ENCODE measurements at places on chromosomes 3 and 15.
A peak's percentile ranks its signal among the peaks of the same experiment; 100 is the strongest.

DNA sequence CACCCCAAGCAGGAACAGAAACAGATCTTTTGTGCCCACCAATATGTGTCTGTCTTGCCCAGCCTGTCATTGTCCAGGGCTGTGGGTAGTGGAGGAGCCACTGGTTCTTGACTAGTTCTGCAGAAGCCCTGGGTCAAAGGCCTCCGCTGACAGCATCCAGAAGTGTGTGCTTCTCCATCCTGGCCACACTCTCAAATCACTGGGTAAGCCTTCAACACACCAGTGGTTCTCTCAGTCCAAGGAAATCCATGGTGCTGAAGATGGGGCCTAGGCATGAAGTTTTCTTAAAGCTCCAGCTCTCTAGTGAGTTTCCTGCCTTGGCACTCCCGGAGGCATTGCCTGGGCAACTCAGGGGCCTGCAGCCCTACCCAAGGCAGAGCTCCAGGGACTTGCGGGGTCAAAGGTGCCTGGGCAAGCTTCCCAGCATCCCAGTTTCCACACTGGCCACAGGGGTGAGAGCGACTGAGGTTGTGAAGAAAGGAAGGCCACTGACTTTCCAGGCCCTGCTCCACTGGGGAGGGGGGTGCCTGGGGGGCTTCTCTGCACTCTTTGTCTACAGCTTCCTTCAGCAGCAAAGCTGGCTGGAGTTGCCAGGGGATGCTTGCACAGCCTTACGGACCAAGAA is 37.9 kb upstream of the RPL32 start:
- no peak for DNase-seq

DNA sequence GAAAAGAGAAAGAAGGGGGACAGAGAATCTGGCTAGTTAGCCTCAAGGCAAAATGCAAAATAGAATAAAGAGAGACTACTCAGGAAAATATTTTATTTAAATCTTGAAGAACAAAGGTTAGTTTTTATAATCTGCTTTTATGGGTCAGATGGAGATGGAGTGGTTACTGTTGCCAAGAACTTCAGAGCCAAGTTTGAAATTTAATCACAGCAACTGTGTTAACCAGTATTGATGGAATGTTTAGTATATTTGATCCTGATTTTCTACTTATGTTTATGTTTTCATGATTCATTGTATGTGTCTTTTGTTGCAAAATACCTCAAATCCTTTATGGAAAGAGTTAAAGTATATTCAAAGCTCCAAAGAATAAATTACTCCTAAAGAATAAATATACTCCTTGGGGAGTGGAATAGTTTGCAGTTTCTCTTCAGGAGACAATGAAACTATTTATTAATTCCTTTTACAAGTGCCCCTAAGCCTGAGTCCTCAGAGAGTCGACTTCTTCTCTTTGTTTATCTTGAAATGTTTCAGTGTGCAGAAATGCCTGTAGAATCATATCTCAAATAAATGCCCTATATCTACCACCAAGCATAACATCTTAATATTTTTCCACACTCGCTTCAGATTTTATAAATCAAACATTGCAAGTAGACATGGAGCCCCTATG is 60.9 kb upstream of the THSD4 start:
- DNase-seq: no peak

- no peak for DNase-seq
Measured at GRCh38 chr3:132488151-132488550, 70.8 kb downstream of the DNAJC13 start.

DNA sequence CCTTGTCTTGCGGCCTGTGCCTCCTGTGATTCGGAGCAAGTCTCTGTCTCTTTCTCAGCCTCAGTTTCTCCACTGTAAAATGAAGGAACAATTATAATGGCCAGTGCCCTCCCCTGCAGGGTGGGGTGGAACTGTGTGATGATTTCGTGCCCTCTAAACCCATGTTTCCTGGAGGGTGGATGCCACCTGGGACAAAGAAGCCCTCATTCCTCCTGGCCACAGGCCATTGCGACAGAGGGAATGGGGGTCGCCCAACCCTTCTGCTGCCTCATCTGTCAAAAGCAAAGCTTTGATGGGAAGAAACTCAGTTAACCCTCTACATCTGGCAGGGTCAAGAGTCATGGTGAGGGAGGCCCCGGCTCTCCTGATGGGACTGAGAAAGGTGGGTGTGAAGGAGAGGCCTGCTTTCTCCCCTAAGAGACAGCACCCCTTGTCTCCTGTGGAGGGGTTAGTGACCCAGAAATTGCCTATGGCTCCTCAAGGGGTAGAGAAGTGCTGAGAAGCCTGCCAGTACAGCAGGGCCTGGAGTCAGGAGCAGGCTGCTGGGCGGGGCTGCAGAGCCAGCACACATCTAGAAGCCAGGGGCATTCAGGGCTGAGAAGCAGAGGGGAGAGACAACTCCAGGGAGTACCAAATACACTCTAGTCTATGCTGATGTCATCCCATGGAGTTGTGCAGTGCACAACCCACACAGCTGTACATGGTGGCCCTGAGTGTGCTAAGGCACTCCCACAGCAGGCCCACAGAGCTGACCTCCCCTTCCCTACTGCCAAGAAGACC is 61.0 kb downstream of the PLXNA1 start:
- no peak for DNase-seq

- no peak for DNase-seq
Measured at GRCh38 chr15:92056875-92057274, 203.4 kb downstream of the SLCO3A1 start.

DNA sequence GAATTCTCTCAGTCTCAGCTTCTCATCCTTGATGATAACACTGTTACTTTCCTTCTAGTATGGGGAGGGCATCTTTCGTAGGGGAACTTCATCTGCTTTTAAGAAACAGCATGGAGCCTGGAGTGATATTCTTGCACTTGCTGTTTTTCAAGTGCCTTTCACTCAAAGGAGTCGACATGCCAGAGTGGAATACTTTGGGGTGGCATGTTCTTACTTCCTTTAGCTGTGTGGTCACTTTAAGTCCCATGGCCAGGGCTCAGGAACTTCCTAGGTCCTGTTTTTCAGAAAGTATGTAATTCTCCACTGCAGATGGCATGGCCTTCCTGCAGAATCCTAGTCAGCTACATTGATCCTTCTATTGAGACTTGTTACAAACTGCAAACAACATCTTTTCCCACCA is 28.1 kb upstream of the CDCP1 start:
- no peak for DNase-seq

- no peak for DNase-seq
Measured at GRCh38 chr3:137471130-137471529, 293.0 kb upstream of the SOX14 start.

GRCh38 chr3:195853996-195854395 is 42.3 kb upstream of the MUC4 start:
- DNase-seq: no peak

- no peak for DNase-seq
Measured at GRCh38 chr3:125331243-125331642, 43.9 kb downstream of the ZNF148 start.

- no peak for DNase-seq
Measured at GRCh38 chr3:69339760-69340159, 46.1 kb downstream of the FRMD4B start.

DNA sequence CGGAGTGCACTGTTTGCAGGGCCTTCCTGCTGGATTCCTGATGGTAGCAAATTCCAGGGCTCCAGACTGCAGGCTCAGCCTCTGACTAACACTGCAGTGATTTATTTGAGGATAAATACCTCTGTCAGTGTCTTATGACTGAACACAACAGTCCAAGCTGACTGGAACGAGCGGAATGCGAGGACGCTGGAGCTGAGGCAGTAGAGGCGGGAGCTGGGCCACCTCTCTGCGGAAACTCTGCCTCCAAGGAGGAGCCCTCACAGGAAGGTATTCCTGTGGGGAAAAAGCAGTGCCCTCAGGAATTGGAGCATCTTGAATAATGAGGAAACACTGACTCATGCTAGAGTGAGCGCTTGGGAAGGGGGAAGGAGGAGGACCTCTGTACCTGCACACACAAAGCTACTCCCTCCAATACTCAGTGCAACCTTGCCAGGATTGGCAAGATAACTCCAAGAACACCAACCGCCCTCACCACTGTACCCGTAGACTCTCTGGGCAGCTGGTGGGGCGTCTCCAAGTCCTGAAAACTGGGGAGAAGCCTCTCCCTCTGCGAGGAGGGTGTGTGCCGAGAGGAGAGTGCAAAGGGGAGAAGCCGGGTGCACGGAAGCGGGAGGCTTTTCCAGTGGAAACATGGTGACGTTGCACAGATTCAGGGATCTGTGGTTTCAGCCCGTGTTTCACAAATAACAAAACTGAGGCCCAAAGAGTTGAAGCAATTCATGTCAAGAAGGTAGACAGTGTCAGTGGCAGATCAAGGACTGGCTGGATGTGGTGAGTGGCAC is 43.0 kb downstream of the VGLL4 start:
- no peak for DNase-seq

DNA sequence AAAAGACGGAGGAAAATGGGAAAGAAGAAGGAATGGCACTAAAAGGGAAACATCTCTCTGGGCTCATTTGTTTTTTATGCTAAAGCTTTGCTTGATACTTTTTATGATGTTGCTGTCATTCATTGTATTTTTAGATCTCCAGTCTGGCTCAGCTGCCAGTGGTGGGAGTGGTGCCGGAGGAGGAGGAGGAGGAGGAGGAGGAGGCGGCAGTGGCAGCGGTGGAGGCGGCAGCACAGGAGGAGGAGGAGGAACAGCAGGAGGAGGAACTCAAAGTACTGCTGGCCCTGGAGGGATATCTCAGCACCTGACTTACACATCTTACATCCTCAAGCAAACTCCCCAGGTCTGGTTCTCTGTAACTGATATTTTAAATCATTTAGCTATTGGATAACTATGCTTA is 49.6 kb downstream of the MAP6D1 start:
- DNase-seq: no peak

- DNase-seq: no peak
Measured at GRCh38 chr3:126128504-126129397, 44.8 kb upstream of the SLC41A3 start.

- DNase-seq: no peak
Measured at GRCh38 chr3:47012342-47013230, 33.1 kb downstream of the NBEAL2 start.

- no peak for DNase-seq
Measured at GRCh38 chr15:43212299-43212698, 8.5 kb downstream of the EPB42 start.

DNA sequence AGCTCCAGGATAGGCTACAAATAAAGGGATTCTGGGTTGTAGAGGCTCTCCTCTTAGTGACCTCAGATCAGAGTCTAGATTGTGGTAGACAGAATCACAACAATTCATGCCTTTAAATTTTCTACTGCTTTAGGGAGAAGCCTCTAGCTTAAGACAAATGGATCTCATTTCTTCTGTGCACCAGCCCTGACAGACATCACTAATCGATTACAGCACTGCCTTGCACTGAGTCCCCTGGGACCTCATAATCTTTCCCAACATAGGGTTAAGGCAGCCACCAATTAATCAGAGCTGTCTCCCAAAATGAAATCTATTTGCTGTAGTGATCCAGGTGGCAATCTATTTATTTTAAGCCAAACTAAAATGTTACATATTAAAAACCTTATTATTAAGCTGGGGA is 436.5 kb upstream of the WNT5A start:
- no peak for DNase-seq

DNA sequence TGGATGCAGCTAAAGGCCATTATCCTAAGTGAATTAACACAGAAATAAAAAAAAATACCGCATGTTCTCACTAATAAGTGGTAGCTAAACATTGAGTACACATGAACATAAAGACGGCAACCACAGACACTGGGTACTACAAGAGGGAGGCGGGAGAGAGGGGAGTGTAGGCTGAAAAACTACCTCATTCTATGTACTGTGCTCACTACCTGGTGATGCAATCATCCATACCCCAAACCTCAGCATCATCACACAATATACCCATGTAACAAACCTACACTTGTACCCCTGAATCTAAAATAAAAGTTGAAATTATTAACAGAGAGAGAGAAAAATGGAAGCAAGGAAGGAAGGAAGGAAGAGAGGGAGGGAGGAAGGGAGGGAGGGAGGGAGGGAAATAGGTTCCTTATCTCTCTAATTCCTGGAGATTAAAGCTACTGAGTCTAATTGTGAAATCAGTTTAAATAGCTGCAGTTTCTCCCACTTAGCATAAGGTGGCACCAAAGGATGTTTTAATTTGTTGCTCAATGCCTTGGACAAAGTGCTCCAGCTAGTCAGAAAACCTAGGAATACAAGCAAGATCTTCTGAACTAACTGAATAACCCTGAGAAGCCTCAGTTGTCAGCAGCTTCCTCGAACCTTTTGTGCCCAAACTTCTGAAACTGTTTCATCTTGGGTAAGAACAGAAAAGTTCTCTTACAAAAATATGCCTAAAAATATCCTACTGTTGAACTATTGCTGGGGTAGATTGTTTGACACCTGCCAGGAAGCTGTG is 79.4 kb upstream of the ATP11B start:
- DNase-seq: peak; percentile 33

Measured in CD4-positive, alpha-beta T cell treated with Interleukin-6 at 100 ng/mL for 8 hours (primary cell).